ENCODE measurements at places on chromosomes 6 and 20.

- no peak for DNase-seq
Observed at GRCh38 chr6:30741789-30742315, 635 bp downstream of the FLOT1 start.

GRCh38 chr6:126447367-126447766, 107.5 kb downstream of the CENPW start:
- no peak for DNase-seq

- DNase-seq, result no peak
Observed at GRCh38 chr6:39263303-39264037, 34.2 kb upstream of the KCNK5 start.

DNA sequence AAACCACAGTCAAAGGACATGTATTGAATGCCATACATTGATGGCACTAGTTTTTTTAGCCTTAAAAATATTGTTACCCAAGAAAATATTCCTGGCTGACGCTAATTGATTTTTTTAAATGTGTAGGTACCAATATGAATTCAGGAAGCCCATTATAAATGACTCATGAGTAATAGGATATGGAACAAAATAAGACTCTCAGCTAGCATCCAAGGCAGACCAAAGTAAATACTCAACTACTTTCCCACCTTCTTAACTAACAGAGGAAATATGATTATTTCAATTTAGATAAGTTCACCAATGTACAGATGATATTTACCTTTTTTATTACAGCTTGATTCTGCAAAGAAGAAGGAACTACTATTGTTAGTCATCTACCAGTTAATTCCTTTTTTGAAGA, 43.2 kb upstream of the TXNDC5 start:
- no peak for DNase-seq

GRCh38 chr6:63447134-63447533, 125.1 kb upstream of the LOC128125822 start:
- DNase-seq, result no peak

DNA sequence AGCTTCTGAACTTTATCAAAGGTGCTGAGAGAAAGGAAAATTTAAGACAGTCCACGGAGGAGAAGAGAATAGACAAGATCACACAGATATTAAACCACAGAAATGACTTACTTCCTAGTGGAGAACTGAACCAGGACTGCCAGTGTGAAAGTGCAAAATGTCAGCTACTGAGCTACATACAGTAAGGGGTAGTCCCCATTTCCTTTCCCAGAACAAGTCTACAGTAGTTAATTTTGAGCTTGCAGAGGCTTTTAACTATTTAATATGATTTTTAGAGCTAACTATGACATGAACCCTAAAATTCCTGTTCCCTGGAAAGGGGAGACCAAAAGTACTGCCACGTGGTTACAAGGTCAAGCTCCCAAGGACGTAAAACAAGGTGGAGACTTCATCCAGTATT, 45.1 kb downstream of the CEP85L start:
- DNase-seq, result no peak

DNA sequence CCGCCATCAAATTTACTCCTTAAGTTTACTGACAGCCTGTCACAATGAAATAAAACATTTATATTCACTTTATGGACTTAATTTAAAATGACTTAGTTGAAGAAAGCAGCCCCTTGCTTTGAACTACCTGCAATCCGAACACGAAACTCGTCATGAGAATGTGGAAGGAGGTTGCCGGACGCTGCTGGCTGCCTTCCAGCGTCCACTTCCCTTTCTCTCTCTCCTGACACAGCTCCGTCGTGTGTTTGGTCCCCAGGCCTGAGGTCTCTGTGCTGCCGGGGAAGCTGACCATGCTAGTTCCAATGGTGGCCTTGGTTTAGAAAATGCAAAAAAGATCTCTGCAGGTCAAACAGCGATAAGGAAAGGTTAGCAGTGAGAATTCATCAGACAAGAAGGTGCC, 519.7 kb downstream of the CDH26 start:
- DNase-seq, result no peak

- no peak for DNase-seq
Observed at GRCh38 chr6:146316175-146316495, 227.5 kb upstream of the RAB32 start.

- DNase-seq, result no peak
Observed at GRCh38 chr20:48928832-48929725, 7.6 kb downstream of the ARFGEF2 start.

GRCh38 chr20:58714923-58715351, 22.3 kb downstream of the NPEPL1 start:
- no peak for DNase-seq

- DNase-seq, result no peak
Observed at GRCh38 chr20:12237772-12238171, 320.1 kb downstream of the BTBD3 start.

DNA sequence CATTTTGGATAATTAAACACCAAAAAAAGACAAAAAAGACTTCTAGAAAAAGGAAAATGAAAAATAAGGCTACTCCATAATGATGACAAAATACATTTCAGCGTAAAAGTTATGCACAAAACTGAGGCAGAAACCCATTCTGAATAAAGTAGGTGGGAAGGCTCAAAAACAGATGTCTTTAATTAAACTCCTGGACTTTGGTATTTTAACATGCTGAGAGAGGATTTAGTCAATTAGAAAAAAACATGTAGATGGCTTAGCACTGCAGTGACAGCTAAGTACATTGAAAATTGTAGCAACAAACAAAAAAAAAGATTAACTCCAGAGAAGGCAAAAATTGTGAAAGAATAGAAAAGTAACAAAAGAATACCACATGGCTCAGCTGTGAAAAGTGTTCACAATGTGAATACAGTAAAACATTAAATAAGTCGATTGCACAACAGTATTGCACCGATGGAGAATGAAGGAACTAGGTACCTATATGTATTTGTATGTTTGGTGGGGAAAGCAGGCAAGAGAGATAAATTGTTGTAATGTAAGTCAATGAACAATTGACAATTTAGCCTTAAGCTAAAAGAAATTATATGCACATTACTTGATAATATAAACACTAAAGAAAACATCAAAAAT, 59.5 kb downstream of the TBC1D32 start:
- no peak for DNase-seq

- DNase-seq, result no peak
Observed at GRCh38 chr20:15603506-15603905, 969.7 kb downstream of the KIF16B start.

DNA sequence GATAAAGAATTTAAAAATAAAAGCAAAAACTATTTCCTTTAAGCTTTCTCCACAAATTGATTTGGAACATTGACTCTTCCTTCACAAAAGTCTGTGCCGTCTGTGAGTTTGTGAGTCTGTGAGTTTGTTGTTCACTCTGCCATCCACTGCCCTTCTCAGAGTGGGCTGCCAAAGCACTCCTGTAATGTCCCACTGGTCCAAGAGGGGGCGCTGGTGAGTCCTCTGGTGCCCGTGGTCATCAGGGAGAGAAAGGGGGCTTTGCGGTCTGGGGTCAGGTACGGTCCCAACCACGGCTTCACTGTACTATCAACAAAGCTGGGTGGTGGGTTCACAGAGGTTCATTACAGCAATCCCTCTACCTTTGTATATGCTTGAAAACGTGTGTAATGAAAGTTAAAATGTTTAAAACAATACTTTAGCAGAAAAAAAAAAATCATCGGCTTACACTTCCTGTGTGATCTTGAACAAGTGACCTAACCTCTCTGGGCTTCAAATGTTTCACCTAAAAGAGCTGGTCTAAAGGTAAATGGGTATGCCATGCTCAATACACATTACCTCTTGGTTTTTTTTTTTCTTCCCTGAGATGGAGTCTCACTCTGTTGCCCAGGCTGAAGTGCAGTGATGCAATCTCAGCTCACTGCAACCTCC, 5.6 kb upstream of the ANKRD60 start:
- DNase-seq, result no peak

- no peak for DNase-seq
Observed at GRCh38 chr6:11938285-11938890, 73.7 kb upstream of the HIVEP1 start.

DNA sequence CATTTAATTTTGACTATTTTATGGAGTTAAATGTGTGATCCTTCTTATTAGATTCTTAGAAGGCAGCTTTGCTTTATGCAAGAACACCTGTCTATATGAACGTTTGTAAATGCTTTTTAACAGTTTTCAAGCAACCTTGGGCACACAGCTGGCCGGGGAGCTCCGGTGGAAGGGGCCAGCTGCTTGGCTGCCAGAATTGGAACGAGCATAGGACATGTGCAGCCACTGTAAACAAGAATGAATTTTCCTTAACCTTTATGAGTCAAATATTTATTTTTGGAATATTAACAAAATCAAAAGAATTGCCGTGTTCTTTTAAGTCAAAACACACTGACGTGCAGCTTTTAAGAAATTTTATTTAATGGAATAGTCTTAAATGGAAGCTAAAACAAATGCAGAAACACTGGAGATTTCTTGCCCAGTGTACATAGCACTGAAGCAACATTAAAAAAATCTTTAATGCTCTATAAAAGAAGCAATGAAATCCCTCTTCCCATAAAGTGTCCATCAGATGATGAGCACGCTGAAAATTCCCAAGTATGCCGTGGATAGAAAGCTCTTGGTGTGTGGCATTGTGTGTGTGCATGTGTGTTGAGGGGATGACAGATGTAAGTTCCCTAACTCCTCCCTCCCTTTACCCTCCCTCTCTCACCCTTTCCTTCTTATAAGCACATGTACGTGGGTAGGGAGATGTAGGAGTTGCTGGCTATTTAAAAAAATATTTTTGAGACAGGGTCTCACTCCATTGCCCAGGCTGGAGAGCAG, 208.9 kb upstream of the EXOC2 start:
- no peak for DNase-seq

GRCh38 chr6:119319694-119320093, 29.9 kb downstream of the MAN1A1 start:
- DNase-seq, result no peak

- DNase-seq, result no peak
Observed at GRCh38 chr6:127403636-127404035, 55.6 kb downstream of the KIAA0408 start.

- no peak for DNase-seq
Observed at GRCh38 chr6:123888771-123889513, 85.3 kb downstream of the NKAIN2 start.

GRCh38 chr6:130886966-130887365, 59.8 kb downstream of the SMLR1 start:
- no peak for DNase-seq

- no peak for DNase-seq
Observed at GRCh38 chr20:59411170-59411569, 110.8 kb downstream of the EDN3 start.

DNA sequence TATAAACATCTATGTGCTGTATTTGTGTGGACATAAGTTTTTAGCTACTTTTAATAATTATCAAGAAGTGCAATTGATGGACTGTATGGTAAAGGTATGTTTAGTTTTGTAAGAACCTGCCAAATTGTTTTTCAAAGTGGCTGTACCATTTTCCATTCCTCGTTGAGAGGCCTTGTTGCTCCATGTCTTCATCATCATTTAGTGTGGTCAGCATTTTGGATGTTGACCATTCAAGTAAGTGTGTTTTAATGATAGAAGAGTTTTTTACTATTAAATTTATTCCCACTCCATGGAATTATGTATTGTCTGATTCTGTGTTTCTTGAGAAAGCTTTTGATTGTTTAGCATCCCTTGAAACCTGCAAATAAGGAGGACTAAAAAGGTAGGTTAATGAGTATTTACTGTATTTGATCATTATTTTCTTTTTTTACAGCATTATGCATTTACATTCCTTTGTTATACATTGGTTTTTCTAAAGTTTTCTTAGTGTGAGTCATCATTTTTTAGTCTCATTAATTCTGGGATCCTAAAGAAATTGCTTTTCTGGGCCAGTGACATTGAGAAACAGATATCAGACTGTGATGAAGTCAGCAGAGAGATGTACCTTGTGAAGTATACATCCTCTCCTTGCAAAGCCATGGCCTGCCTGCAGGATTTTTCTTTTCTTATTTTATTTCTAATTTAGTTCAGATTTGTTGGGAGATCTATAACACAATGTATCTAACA, 312.8 kb upstream of the PTCHD4 start:
- DNase-seq, result no peak

DNA sequence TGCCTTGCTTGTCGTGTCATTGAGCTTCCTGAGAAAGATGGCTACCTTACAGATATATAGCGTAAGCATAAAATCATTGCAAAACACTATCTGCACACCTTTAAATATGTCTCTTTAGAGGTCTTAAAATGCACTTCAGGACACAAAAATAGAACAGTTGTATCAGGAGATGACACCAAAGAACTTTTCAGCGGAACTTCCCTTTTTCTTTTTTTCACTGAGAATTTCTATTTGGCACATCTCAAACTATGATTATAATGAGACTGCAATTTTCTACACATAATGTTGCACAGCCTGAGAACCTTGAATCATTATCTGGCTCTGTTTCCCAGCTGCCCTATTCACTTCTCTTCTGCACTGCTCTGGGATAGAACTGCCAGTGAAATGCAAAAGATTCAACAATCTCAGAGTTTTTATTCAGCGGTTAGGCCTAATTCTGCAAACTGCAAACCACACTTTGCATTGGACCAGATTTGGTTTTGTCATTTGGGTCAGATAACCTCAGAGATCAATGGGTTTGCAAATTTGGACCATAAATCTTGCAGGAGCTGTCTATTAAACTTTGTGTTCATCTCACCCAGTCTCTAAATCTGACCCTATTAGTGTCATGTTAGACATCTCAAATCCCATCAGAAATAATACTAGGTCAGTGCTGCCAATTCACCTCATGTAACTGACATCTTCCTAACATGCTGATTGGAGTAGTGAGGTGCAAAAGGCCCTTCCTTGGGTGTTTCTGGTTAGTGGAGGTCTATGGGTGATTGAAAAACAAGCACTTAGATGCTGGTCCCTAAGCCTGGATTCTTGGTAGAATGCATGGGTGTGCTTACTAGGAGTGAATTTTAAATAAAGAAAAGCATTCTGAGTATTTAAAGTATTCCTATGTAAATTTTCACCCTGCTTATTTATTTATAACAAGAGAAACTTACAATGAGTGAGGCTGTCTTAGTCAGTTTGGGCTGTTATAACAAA, 382.7 kb downstream of the UTRN start:
- no peak for DNase-seq

DNA sequence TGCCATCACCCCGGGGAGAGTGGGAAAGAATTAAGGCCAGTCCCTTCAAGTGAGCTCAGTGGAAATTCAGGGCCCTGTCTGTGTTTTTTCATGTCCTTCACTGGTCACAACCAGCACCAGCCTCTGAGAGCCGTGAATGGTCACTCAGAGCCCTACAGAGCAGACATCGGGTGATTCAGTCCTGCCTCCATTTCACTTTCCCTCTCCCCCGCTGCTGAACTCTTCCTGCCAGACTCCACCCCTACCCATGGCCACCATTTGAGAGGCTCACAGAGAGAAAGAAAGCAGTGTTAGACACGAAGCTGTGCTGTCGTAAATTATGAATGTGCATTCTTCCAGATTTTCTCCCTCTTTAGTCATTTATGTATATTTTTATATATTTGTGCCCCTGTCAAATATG, 5.4 kb downstream of the R3HDML start:
- no peak for DNase-seq

GRCh38 chr6:33807606-33808005, 3.8 kb upstream of the MLN start:
- DNase-seq, result no peak

Measured in NCI-H526 treated with DMSO at 0.1 percent for 48 hours (cell line).